Right hindlimb (tissue), 1 donor: ENCODE measurements at places on chromosomes 3 and 15.
A peak's percentile ranks its signal among the peaks of the same experiment; 100 is the strongest.

DNA sequence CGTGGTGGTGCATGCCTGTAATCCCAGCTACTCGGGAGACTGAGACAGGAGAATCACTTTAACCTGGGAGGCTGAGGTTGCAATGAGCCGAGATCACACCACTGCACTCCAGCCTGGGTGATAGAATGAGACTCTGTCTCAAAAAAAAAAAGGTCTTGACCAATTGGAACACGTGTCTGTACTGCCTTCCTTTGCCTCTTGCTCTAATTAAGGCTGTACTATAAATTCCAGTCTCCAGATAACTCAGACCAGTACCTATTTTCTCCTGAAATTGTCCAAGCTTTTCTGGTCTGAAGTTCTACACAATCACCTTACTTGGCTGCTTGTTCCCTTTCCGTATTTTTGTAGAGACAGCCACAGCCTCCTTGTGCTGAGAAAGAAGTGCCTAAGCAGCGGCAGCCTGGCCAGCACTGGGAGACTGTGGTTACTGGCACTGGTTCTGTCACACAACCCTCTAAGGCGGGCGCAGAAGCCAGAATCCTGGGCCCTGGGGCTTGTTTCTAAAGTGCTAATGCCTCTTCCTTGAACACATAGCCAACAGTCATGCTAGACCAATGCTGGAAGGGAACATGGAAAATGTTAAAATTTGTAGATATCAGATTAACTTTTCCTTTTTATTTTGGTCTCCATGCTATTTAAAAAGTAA, 6.2 kb upstream of the CEP70 start:
- DNase-seq: no peak

DNA sequence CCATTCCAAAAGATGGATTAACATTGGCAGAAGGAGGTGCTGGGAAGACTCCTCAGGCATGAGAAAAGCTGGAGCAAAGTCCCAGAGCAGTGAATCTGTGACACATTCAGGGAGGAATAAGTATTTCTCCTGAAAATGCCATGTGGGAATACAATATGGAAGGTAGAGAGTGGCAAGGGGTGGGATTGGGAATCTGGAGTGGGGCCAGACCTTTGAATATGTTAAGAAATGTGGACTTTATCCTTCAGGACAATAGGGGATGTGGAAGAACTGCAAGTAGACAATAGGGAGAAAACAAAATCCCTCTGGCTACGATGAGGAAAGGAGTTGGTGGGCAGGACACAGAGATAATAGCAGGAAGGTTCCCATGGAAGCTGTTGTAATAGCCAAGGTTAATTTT, 305.6 kb upstream of the TGFBR2 start:
- DNase-seq: no peak

DNA sequence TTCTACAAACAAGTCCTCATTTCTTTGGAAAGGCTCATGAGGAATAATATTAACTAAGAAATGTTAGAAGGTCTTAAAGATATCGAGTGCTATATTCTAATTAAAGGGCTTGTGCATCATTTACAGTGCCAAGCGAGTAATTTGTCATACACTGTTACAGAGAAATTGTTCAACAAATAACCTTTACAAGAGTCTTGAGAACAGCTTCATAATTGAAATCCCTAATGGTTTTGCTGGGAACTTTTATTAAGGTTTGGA, 209.5 kb downstream of the MECOM start:
- DNase-seq: no peak

- no peak for DNase-seq
Observed at GRCh38 chr3:138796761-138797160, 38.0 kb downstream of the PIK3CB start.

DNA sequence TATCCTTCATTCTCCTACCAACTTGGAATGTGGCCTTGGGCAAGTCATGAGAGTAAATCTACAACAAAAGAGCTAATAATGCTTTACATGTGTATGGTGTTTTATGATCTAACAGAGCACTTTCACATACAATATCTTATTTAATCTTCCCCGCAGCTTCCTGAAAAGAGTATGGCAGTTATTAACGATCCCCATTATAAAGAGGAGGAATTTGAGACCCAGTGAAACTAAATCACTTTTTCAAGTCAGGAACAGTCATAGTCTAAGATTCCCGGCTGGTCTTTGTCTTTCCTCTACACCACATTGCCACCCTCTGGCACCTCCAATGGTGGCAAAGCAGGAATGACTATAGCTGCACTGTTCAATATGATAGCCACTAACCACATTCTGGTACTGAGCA, 69.7 kb upstream of the CMSS1 start:
- no peak for DNase-seq

DNA sequence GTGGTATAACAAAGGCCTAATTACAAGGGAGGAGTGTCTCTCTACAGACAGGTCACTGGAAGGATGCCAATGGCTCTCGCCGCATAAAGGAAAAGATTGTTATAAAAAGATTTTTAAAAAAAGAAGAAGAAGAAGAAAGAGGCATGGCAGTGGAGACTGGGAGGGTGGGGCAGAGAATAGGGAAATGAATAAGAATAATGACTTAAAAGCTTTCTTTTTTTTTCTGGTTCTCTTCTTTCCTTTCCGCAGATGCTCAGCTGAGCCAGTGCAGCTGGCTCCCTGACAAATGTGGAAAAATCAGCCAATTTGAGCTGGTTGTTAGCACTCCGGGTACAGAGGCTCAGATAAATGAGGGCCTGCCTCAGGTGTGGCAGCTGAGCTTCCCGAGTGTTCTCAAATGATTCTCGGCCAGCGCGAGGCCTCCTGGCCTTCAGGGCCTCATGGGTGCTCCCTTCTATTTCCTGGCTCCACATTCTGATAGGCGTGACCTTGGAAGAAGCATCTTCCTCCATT, 234.1 kb downstream of the RORA start:
- DNase-seq: peak; percentile 45

DNA sequence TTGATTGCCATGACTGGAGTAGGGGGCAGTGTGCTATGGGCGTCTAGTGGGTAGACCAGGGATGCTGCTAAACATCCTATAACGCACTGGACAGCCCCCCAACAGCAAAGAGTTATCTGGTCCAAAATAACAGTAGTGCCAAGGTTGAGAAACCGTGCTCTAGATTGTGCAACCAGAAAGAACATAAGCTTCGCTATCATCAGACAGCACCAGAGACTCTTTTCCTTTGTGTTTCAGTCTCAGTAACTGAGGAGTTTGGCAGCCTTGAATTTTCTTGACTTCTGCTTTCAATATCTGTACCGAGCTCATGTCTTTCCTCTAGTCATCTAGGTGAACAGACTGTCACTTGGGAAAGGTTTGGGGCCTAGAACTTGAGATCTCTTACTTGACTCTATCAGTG, 8.8 kb downstream of the ARID3B start:
- DNase-seq: no peak

DNA sequence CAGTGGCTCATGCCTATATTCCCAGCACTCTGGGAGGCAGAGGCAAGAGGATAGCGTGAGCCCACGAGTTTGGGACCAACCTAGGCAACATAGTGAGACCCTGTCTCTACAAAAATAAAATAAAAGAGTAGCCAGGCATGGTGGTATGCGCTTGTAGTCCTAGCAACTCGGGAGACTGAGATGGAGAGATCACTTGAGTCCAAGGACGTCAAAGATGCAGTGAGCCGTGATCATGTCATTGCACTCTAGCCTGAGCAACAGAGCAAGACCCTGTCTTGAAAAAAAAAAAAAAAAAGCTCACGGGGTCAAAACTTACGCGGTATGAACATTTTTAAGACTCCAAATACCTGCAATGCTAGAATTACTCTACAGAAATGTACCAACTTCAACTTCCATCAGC, 37.1 kb upstream of the COLQ start:
- DNase-seq: no peak
